ENCODE measurements at places on chromosomes 11 and 22.

- no peak for DNase-seq
Measured at GRCh38 chr11:111766834-111767142, 599 bp upstream of the PPP2R1B start.

DNA sequence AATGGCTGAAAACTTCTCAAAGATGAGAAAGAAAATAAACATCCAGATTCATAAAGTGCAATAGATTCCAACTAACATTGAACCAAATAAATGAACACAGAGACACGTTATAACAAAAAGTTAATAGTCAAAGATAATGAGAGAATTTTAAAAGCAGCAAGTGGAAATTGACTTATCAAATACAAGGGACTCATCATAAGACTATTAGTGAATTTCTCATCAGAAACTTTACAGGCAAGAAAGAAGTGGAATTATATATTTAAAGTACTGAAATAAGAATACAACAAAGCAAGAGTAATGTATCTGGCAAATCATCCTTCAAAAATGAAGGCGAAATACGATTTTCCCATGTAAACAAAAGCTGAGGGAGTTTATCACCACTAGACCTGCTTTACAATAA, 852.7 kb downstream of the LRRC4C start:
- no peak for DNase-seq

GRCh38 chr11:111733016-111733415, 33.2 kb downstream of the PPP2R1B start:
- no peak for DNase-seq

DNA sequence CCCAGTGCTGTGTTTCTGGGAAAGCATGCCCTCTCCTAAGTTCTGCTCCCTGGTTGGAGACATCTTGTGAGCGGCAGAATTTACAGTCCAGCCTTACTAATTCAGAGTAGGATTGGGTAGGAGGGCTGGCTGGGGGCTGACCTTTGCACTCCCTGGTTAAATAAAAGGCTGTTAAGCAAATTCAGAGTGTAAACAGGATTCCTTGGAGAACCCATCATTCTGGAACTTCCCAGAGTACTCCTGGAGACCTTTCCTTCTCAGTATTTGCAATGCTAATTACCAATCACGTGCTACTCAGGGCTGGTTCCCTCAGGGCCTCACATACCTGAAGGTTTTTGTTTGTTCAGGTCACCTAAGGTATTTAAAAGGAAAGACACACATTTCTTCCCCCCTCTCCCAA, 340.2 kb downstream of the TBC1D22A start:
- DNase-seq: no peak

- DNase-seq: no peak
Measured at GRCh38 chr22:33020721-33021120, 37.5 kb downstream of the SYN3 start.

GRCh38 chr22:28043266-28043665, 124.2 kb upstream of the PITPNB start:
- no peak for DNase-seq

DNA sequence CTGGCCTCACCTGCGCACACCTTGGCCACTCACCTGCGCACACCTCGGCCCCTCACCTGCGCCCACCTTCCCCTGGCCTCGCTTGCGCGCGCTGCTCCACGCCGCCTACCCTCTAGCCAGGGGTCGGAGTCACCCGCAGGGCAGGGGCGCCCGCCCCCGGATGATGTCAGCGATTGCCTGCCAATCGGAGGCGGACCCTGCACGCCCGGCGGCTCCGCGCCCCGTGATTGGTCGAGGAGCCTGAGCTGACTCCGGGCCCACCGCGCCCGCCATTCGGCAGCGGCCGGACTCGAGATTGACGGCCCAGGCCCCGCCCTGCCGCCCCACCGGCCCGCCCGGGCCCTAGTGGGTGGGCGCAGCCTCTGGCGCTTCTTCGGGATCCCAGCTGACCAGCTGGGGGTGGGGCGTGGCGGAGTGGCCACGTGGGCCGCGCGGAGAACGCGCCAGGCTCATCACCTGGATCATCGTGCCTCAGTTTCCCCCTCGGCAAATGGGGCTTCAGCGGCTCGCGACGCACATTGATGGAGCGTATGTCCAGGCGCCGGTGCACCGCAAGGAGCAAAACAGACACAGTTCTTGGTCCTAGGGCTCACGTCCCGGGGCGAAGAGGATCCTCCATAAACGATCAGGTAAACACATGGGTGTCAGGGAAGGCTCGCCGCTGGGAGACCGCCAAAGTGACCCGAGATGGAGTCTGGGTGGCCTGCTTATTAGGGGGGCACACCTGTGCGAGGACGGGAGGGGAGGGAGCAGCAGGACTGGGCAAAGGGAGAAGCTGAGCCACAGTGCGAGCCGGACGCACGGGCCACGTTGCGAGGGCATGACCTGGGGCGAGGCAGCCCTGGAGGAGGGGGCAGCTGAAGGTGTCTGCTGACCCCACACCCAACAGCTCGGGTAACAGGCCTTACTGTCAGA, at the start of gene DHCR7:
Gene DHCR7 (minus strand): TSS at position 137 of the 915 bp plus-strand sequence. CDS start 3,441 bp downstream, outside the sequence.
- DNase-seq: peak; percentile 94

DNA sequence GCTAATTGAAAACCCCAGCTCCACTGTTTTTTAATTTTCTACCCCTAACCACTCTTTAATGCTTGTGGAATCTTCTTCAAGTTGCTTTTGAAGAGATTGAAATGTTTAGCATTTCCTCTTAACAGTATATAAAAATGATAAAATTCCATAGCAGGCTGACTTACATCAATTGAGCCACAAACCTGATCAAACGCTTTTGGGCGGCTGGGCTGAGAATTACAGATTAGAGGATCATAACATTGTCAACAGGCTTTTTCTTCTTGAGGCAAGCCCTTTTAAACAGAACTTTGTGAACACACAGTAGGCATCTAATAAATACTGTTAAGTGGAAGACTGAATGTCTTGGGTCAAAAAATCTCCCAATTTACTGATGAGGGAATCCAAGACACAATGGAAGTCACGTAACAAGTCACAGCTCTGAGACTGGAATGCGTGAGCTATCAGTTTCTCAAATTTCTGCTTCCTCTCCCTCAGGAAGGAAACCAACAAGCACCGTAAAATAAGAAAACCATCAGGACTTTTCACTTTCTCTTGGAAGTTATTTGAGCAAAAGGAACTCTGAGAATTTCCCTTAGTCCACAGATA, 50.0 kb upstream of the CCDC89 start:
- DNase-seq: no peak

DNA sequence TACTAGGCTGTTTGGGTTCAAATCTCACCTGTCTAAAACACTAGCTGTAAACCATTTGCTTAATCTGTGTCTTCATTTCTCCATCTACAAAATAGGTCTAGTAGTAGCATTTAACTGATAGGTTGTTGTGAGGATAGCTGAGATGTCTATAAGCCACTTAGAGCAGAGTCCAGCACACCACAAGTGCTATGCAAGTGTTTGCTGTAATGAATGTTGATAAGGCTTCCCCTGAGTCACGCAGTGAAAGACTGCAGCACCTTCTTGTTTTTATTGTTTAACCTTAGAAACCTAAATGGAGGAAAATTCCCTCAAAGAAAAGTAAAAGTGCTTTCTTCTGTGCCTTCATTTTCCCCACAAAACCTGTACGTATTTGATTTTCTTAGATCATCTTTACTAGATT, 23.1 kb upstream of the LDHA start:
- no peak for DNase-seq

DNA sequence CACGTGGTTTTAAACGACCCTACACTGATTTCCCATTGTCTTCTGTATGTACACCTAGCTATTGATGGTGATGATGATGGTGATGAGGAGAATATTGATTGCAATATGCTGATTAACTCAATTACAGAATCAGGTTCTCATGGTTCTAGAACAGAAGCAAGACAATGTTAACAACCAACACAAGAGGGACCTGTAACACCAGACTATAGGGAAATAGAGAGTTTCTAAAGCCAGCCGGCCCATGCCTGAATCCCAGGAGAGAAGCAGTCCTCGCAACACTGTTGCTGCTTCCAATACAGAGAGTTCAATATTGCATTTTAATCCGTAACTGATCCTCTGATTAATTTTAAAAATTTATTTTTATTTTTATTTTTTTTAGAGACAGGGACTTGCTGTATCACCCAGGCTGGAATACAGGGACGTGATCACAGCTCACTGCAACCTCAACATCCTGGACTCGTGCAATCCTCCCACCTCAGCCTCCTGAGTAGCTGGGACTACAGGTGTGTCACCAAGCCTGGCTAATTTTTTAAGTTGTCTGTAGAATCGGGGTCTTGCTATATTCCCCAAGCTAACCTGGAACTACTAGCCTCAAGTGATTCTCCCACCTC, 22.2 kb upstream of the UBASH3B start:
- DNase-seq: peak; percentile 40

DNA sequence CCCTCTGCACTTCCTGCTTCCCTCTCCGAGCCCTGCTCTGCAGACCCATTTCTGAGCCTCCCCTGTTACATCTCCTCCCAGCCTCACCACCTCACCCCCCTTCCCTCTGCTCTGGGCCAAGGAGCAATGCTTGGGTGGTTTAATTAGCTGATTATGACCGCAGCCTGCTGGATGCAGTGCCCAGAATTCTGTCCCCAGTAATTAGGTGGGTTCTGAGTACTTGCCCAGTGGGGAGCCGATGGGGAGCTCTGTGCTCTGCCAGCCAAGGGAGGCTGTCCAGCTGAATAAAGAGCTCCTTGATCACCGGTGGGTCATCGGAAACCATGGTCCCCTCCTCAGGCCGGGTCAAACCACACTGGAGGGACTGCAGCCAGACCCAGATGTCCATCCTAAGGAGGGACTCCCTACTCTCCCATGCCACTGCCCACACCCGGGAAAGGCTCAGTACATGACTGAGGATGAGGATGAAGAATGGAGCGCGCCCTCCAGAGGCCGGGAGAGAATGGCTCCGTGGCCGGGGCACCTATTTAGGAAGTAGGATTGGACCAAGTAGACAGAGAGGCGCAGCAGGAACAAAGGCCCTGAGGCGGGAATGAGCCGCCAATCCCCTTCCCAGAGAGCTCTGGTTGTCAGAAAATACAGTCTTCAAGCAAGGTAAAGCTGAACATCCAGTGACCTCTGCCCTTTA, 9.1 kb downstream of the ARRB1 start:
- no peak for DNase-seq

- peak; percentile 27 for DNase-seq
Measured at GRCh38 chr11:112280268-112281126, 19.8 kb upstream of the PLET1 start.

DNA sequence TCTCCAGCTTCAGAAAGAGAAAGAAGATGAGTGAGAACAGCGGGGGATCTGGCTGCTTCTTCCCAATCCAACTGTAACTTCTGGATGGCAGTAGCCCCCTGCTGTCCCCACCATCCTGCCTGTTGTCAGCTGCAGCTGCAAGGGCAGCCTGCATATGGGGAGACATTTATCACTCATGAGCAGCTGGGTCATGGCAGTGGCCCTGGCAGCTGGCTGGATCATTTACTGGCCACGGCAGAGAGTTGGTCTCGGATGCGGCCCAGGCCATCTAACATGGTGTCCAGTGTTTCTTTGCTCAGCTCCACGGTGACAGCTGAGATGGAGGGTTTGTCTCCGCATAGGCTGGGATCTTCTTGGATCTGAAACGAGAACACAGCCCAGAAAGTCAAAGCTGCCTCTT, 14.8 kb downstream of the COMMD9 start:
- no peak for DNase-seq

GRCh38 chr22:19851291-19852176, 3.1 kb downstream of the GNB1L start:
- DNase-seq: no peak

All from T-helper 2 cell (primary cell).